ENCODE measurements at places on chromosomes 6 and 20. TPM values are rescaled to one million over a fixed set of nuclear protein-coding genes. Genes with fewer than 3 reads are reported as not detected.
A peak's percentile ranks its signal among the peaks of the same experiment; 100 is the strongest.

OLIG3 gene
- total RNA-seq, result 0.14 TPM

GLO1 gene
- 138 TPM for total RNA-seq

RIMS4 gene
- total RNA-seq, result 0.18 TPM

ZBTB22 gene
- total RNA-seq, result 12.2 TPM

PKIB gene
- total RNA-seq, result 1.0 TPM

DNA sequence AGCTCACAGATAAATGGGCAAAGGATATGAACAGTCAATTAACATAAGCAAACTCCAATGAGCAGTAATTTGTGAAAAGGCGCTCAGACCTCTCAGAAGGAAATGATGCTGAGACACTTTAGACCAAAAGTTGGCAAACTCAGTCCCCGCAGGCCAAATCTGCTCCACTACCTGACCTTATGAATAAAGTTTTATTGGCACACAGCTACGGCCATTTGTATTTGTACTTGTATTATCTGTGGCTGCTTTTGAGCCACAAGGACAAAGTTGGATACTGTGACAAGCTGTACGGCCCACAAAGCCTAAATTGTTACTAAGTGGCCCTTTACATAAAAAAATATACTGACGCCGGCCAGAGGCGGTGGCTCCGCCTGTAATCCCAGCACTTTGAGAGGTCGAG lies 167.0 kb downstream of the PREX1 start:
- no peak for DNase-seq

DNA sequence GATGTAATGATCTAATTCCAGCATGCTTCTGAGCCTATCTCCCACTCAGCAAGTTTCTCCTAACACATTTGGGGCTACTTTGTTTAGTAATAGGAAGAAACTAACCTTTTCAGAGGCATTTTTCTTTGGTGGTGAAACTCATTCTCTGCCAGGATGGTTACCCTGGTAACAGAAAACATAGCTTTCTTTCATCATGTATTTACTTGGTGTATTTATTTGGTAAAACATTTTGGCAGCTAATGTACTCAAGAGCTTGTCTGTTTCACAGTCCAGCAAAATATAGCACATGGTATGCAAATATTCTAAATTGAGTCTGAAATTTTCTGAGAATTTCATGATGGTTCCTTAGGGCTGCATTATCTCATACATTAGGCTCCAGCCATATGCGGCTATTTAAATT lies 100.0 kb downstream of the SLC35B3 start:
- DNase-seq, result no peak

GRCh38 chr6:35312076-35312800 lies 14.6 kb downstream of the DEF6 start:
- DNase-seq, result no peak

DNA sequence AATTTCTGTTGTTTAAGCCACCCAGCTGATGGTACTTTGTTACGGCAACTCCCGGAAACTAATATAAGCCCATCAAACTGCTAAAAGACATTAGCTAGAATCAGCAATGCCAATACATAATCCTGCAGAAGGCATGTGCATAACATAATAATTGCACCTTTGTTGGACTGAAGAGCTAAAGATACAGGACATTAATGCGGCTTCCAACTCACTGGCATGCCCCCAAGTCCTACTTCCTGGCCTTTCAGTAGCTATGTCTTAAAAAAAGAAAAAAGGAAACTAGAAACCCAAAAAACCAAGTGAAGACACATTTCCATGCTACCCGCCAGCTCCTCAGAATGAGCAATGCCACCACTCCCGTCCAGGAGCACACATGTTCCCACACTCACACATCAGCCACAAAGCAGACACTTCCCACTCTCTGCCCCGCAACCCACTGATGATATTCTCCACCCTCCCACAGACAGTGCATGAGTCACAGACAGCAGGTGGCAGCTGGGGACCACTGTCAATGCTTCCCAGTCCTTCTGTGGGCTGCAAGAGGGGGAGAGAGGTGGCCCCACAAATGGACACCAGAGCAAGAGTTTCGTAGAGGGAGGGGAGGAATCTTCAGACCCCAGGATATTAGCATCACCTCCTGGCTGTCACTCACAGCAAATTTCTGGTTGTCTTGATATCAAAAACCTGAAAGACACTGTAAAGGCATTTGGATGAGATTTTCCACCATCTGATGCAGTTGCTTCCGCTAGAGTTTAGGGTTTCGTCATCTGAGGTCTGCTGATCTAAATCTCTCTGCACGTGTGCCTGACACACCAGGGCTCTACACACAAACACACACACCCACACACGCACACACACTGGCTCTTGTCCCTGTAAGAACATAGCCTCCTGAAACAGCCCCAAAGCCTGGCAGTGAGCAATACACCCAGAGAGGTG lies 32.8 kb downstream of the GFOD1 start:
- DNase-seq, result peak; percentile 64

DNA sequence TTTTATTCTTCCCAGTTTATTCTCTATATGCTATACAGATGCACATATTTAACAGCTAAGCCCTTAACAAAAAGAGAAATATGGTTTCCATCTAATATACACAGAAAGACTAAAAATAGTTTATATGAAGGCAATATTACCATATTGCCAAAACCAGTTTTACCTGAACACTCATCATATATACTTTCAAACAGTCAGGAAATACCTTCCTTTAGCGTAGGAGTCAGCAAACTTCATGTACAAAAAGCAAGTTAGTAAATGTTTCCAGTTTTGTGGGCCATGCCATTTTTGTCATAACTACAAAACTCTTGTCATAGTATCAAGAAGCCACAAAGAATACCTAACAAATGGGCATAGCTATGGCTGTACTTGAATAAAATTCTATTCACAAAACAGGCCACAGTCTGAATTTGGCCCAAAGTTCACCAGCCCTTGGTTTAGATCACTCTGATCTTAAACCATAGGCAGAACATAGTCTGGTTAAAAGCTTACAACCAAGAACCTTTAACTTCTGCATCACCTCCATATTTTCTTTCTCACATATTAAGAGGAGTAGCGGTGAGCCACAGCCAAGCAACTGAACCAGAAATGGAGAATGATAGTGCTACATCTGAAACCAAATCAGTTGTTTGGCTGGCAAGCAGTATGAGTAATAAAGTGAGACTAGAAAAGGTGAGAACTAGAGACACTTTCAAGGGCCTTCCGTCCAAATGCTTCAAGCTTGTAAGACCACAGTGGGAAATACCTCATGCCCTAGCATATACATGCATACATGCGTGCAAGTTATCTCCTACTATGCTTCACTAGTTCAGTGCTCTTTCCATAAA lies 116.6 kb downstream of the PTPRK start:
- no peak for DNase-seq

DNA sequence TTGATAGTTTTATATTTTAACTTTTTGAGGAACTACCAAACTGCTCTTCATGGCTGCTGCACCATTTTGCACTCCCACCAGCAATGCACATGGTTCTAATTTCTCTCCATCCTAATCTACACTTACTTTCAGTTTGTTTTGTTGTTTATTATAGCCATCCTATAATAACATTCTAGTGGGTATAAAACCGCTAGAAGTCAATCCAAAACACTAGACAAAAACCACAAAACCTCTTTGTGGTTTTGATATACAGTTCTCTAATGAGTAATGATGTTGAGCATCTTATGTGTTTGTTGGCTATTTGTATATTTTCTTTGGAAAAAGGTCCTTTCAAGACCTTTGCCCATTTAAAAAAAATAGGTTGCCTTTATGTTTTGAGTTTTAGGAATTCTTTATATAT lies 5.6 kb downstream of the RPP21 start:
- DNase-seq, result no peak

- no peak for DNase-seq
Measured at GRCh38 chr6:104987218-104987617, 30.3 kb downstream of the LIN28B start.

GRCh38 chr6:5082487-5083306 lies 2.4 kb upstream of the PPP1R3G start:
- no peak for DNase-seq

GRCh38 chr6:38187811-38188590 lies 368.5 kb downstream of the ZFAND3 start:
- no peak for DNase-seq

Measured in activated naive CD4-positive, alpha-beta T cell treated with anti-CD3 and anti-CD28 coated beads, Interleukin-2, amount 50 U/mL, for 72 hours (primary cell).